Thoracic aorta (tissue), 2 donors: ENCODE measurements at places on chromosomes 5 and 9.

- no peak for DNase-seq
These were observed 1228.3 kb upstream of the WWC1 start for GRCh38 chr5:167063116-167063515.

DNA sequence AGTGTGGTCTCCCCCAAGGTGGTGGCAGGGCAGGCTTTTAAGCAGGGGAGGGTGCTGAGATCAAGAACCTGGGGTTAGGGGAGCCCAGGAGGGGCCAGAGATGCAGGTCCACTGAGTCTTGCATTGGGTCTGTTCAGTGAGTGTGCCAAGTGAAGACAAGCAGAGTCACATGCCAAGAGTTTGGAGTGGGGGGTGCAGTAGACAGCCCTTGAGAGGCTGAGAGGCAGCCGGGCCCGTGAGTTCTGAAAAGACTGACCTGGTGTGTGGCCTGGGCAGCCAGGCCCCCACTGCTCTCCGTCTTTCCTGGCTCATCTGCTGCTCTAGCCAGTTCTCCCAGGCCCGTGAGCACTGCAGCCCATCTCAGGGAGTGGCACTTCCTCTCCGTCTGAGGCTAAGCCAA is 120.0 kb downstream of the DAB2IP start:
- no peak for DNase-seq

GRCh38 chr9:76662476-76663281 is 101.6 kb upstream of the PCA3 start:
- DNase-seq = no peak

- no peak for DNase-seq
These were observed 13.3 kb downstream of the PKD2L2 start for GRCh38 chr5:137902408-137903133.
